ENCODE measurements at places on chromosomes 5 and 9. TPM values are rescaled to one million over a fixed set of nuclear protein-coding genes. Genes with fewer than 3 reads are reported as not detected.

- no peak for DNase-seq
Observed at GRCh38 chr9:114759512-114760341, 46.1 kb downstream of the TNFSF15 start.

GRCh38 chr9:28967226-28967625, 1393.9 kb upstream of the C9orf72 start:
- no peak for DNase-seq

DNA sequence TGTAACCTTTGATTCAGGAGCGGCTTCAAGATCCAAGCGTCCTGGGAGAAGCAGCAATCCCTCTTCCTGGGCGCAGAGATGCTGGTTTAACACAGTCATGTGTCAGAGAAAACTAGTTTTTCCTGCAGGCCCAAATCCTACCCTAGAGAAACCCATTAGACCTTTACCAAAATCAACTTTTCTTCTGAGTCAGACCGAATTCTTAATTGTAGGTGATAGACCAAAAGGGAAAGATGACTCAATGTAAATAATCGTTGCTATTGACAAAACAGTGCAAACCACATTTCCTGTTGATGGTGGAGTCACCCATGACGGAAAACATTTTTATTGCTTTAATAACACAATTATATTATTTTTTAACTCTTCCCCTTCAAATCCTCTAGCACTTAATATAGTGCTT, 40.1 kb downstream of the SLC1A1 start:
- DNase-seq: peak; percentile 50

DNA sequence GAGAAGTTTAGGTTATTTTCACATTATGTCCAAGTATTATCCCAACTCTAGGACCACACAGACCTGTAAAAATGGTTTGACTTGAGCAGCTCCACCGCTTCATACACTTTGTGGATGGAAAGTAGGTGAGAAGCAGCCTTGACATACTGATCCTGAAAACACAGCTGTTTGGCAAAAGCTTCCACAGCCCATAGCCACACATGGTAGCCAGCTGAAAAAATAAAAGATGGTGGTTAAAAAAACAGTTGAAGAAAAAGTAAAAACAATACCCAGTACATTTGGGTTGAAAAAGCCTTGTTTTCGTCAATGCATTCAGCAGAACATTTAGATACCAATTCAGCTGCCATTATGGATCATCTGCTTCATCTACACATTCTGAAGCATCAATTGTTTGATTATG, 36.7 kb downstream of the GEMIN5 start:
- DNase-seq: peak; percentile 15

DNA sequence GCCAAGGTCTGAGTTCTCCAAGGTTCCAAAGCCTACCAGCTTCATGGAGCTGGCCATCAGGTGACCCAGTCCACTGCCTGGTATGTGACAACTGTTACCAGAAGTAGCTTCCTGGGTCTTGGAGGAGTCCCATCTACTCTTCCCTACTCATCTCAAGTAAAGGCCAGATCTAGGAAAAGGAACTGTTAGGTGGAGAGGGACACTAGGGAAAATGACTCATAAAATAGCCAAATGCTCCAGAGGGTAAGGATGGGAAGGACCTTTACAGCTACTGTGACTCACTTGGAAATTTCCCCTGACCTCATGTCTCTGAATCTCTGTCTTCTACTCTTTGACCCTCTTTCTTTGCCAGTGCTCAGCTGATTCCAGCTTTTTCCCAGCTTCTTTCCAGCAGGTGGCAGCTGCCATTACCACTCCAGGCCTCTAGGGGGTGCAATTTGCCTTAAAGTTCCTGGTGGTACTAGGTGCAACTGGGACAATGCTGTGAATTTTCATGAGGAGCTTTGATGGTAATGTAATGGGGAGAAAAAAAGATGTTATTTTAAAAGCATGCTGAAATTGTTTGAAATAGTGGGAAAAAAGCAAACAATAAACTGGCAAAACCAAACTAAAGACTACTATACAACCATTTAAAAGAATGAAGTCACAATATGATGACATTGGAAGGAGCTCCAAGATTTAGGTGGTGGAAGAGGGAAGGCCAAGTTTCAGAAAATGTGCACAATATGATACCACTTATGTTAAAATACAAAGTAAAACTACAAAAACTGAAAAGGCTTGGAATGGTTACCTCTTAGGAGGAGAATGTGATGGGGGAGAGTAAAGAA, 27.1 kb upstream of the MYORG start:
- DNase-seq: peak; percentile 70

DNA sequence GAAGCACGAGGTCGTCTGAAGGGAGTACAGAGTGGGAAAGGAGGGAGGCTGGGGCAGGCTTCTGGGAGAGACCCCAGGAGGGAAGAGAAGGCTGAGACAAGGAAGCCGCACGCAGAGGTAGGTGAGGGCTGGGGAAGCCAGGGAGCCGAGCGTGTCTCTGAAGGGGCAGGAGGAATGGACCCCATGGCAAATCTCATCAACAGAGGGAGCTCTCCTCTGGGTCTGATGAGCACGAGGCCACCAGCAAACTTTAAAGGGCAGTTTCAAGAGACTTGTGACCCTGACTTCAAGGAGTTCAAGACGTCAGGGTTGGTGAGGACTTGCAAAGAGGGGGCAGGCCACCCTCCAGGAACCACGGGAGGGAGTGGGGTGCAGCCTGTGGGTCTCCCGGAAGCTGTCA, 326.2 kb upstream of the IRX2 start:
- DNase-seq: no peak

- no peak for DNase-seq
Observed at GRCh38 chr9:137555179-137555578, 3.5 kb downstream of the MRPL41 start.

DNA sequence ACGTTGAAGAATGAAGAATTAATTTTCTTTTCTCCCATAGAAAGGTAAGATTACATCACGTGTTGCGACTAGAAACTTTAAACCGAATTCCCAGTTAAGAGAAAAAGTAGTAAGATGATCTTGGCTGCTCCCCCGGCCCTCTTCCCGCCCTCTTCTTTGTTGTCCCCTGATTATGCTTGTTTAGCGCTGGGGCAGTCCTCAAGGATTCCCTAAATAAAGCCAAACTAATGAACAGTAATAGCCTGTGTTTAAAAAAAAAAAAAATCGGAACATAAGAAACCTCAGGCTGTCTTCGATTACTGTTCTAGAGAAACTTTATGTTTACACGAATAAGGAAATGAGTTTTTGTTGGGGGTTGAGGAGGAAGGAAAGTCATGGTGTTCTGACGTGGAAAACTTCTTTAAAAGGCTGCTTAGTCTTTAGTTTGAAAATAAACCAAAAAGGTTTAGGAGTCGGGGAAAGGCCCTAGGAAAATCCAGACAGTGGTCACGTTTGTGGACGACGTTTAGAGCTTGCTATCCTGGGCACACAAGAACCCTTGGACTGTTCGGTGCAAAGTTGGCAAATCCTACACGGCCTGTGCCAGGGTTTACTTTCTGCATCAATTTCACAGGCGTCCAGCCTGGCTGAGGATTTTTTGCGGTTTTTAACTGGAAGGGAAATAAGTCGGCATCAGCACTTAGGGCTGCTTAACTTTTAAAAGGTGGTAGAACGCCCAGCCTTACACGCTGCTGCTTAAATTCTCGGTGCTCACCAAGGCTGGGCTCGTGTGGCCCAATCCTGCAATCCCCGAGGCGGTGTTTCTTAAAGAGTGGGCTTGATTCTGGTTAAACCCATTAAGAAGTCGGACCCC, 1.1 kb upstream of the MAT2B start:
- DNase-seq: peak; percentile 76

DNA sequence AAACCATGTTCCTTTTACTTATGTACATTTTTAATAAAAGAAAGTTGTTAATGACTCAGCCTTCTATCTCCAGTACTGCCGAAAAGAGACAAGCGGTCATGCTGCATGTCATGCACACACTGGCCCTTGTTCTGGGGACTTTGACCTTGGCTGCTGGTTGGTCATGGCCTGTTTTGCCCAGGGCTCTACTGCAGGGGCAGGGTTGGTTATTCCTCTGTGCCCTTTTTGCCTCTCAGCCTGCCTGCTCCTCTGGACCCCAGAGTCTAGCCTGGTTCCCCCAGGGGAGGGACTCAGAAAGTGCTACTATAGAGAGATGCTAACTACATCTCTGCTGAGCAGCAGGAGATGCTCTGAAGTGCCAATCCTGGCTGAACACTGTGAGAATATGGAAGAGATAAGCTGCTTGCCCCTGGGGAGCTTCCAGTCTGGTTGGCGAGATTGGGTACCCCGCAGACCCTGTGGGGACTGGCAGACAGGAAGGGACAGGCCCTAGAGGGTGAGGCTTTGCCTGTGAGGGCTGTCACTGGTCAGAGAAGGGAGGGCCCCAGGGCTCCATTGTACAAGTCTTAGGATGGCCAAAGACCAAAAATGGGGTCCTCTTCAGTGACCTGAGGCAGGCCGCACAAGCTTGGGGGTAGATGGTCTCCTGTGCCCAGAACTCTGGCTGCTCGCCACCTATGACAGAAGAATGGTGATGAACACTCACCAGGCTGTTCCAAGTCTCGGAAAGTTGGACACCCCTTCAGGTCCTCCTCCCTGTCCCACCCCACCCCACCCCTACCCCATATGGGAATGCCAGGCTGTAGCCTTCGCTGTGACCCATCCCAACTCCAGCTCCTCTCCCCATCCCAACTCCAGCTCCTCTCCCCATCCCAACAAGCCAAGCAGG, 14.3 kb downstream of the IRF1 start:
- DNase-seq: no peak

DNA sequence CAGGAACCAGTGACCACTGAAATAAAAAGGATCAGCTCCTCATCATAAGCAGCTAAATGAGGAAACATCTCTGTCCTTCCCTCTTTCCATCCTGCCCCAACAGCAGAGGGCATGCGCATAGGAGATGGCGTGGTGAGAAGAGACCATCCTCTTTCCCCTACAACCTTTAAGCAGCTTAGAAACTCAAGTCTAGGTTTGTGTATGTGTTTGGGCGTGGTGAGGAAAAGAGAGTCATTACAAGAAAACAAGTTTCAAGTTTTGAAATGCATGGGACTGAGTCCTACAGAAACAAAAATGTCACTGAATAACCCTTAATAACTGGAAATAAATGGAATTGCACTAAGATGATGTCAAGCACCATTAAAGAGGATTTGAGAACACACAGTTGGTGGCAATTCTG, 96.4 kb upstream of the IL12B start:
- no peak for DNase-seq

DNA sequence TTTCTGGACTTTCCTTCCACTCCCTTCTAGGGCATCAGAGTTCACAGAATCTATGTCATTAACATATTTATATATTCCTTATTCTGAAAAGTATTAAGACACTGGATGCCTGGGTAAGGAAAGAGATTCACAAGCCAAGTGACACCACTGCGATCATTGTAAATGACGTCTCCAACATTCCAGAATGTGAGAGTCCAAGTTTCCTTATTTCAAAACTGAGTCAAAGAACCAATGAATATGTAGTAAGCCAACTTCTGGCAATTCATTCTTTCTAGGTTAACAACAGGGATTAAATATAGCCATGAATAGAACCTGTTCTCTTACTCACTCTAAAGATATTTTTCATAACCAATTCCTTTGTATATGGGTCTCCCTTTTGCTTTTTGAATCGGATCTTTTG, 18.1 kb downstream of the RAI14 start:
- DNase-seq: peak; percentile 99

GRCh38 chr5:142115937-142116614, 7.5 kb downstream of the NDFIP1 start:
- DNase-seq: peak; percentile 61

NEUROG1 gene
- not detected for total RNA-seq

IFNA13 gene
- total RNA-seq: not detected

FBN2 gene
- 80.1 TPM for total RNA-seq

KIAA1958 gene
- total RNA-seq: 3.0 TPM

BSPRY gene
- total RNA-seq: not detected

RBM22 gene
- 15.4 TPM for total RNA-seq

GEMIN5 gene
- 12.1 TPM for total RNA-seq

Data from fibroblast of lung (primary cell).